Adrenal gland (tissue), 19 donors: ENCODE measurements at places on chromosomes 6 and 20.

DNA sequence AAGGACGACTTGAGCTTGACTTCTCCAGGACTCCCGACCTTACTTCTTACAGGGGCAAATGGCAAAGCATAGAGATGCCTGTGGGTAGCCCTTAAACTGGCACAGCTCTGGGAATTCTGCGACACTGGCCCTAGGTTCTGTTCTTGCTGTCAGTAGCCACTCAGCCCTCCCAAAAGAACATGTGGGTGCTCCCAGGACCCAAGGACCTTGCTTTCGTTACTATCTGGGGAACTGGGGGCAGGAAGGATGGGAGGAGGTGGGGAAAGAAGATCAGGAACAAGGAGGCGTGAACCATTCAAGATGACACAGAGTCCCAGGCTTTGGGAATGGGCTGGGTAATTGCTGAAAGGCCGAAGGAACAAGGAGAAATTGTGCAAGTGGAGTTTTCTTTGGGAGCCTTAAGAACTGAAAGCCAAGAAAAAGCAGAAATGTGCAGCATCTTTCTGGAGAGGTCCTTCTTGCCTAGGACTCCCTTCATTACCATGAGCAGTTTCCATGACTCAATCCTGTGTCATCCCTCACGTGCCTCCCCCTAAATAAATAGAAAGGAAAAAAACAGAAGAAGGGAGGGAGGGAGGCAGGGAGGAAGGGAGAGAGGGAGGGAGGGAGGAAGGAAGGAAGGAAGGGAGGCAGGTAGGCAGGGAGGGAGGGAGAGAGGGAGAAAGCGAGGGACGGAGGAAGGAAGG lies 284.6 kb upstream of the FOXQ1 start:
- H3K4me1 ChIP-seq, result no peaks in the 10 kb centered on the region
- H3K36me3 ChIP-seq, result no peaks in the 10 kb centered on the region
- no peak for DNase-seq
- no peak overlapping the region for H3K4me3 ChIP-seq
- peaks cover 3% of the 10 kb centered on the region for H3K27me3 ChIP-seq

DNA sequence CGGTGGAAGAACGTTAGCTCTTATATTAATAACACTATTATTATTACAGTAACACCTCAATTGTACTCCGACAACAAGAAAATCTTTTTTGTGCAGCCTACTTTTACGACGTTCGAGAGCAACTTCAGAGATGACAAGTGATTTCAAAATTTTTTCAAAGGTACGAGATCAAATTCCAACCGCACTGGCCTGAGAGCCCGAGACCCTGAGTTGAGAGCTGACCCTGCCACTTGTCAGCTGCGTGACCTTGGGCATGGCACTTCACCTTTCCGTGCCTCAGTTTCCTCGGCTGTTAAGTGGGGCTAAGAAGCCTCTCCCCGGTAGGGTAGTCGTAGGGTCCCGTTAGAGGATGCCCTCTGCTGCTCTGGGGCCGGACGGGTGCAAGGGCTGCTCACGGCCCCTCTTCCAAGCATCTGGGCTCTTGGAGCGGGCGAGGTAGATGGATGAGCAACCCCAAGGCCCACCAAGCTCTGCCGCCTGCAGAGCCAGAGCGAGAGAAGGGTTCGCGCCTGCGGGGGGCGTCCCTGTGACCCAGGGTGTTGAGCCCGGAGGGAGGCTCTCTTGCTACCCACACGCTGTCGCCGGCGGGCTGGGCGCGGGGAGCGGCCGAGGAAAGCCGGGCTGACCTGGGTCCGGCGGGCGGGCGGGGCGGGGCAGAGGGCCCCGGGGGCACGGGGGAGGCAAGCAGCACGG lies 510 bp downstream of the NDRG3 start:
- DNase-seq, result peak; percentile 53
- H3K4me3 ChIP-seq, result no peak overlapping the region
- H3K27me3 ChIP-seq, result no peaks in the 10 kb centered on the region

DNA sequence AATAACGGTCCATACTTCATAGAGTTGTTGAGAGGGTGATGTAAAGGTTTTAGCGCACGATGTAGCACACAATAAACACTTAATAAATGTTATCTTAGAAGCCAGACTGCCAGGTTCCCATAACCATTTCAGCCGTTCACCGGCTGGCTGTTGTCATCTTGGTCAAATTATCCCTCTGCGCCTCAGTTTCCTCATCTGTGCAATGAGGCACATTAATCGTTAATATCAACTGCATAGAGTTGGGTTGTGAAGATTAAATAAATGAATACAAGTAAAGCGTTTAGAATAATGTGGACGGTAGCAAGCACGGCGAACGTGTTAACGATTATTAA lies 432 bp upstream of the PSMF1 start:
- peaks cover 46% of the 10 kb centered on the region for H3K4me1 ChIP-seq
- H3K27ac ChIP-seq, result peak overlapping the region; percentile 82
- peak overlapping the region; percentile 94 for H3K4me3 ChIP-seq
- no peaks in the 10 kb centered on the region for H3K36me3 ChIP-seq
- DNase-seq, result no peak

- DNase-seq, result no peak
- H3K27me3 ChIP-seq, result no peaks in the 10 kb centered on the region
- H3K4me1 ChIP-seq, result no peaks in the 10 kb centered on the region
- no peak overlapping the region for H3K27ac ChIP-seq
Measured at GRCh38 chr6:8494730-8495129, 59.4 kb upstream of the SLC35B3 start.

GRCh38 chr20:59821201-59821600 lies 112.2 kb downstream of the SYCP2 start:
- H3K36me3 ChIP-seq, result no peaks in the 10 kb centered on the region
- no peaks in the 10 kb centered on the region for H3K4me1 ChIP-seq
- H3K27me3 ChIP-seq, result no peaks in the 10 kb centered on the region

GRCh38 chr6:147879031-147879580 lies 370.6 kb downstream of the SAMD5 start:
- no peak for DNase-seq
- H3K27me3 ChIP-seq, result no peaks in the 10 kb centered on the region
- no peaks in the 10 kb centered on the region for H3K36me3 ChIP-seq
- H3K4me3 ChIP-seq, result no peak overlapping the region

DNA sequence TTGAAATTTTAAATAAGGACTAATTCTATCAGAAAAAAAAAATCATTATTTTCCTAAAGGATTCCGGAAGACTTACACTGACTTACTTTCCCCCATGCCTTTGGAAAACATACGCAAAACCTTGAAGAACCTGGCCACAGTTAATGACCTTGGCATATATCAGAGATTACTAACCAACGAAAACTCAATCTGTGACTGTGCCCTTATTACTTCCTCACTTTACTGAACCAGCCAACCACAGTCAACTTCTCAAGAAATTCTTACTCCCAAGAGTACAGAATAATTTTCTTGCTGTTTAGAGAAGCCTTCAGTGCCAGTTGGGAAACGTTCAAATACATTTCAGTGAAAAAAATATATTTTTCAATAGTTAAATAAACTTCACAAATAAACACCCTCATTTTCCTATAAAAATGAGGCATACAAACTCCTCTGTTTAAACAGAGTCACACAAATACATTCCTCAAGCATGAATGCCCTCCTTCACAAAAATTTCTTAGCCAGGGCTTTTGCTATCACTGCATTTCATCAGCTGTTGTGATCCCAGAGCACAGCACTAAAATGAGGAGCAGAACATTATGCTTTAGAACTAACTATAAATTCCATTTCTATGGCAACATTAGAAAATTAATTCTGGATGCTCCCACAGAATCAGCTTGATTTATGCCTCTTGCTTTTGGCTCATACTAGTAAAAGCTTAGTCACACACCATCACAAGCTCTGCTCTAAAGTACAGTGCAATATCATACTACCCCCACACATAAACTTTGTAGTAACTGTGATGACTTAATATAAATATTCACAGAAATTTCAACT lies 117.6 kb downstream of the DST start:
- peak overlapping the region; percentile 49 for H3K27ac ChIP-seq
- no peak for DNase-seq
- H3K27me3 ChIP-seq, result no peaks in the 10 kb centered on the region
- no peaks in the 10 kb centered on the region for H3K36me3 ChIP-seq

DNA sequence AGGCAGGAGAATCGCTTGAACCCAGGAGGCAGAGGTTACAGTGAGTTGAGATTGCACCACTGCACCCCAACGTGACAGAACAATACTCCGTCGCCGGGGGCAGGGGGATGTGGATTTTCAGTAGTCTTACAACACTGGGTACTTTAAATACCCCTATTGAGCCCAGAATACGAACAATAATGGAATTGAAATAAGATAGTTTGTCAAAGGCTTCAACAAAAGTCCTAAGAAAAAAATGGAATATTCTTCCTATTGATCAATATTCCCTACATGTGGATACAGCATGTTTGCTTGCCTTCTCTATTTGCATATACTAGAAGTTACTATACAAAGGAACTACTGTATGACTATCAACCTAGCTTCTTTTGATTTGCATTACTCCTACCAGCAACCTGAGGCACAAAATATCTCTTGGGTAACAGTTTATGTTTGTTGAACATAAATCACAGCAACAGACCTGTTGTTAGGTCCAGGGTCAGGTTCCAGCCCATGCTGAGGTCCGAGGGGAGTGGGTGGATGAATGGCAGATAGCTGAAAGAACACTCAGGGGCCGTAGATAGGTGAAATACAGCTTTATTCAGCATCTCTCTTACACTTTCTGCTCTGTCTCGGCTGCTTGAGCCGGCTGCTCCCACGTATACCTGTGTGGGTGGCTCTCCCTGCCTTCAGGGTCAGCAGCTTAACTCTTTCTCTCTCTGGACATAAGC lies 23.8 kb downstream of the MAN1A1 start:
- no peak overlapping the region for H3K4me3 ChIP-seq
- no peaks in the 10 kb centered on the region for H3K27me3 ChIP-seq
- H3K27ac ChIP-seq, result no peak overlapping the region

GRCh38 chr6:108263371-108263770 lies 2.5 kb upstream of the SNX3 start:
- H3K36me3 ChIP-seq, result no peaks in the 10 kb centered on the region
- no peaks in the 10 kb centered on the region for H3K27me3 ChIP-seq
- H3K4me3 ChIP-seq, result no peak overlapping the region
- no peak overlapping the region for H3K27ac ChIP-seq
- peaks cover 19% of the 10 kb centered on the region for H3K4me1 ChIP-seq

- DNase-seq, result no peak
- no peak overlapping the region for H3K4me3 ChIP-seq
- no peaks in the 10 kb centered on the region for H3K36me3 ChIP-seq
Measured at GRCh38 chr6:55410674-55411073, 83.4 kb downstream of the GFRAL start.

- peak; percentile 70 for DNase-seq
- peaks cover 35% of the 10 kb centered on the region for H3K36me3 ChIP-seq
- H3K27me3 ChIP-seq, result no peaks in the 10 kb centered on the region
- peak overlapping the region; percentile 90 for H3K27ac ChIP-seq
- H3K4me1 ChIP-seq, result peaks cover 36% of the 10 kb centered on the region
- H3K4me3 ChIP-seq, result peak overlapping the region; percentile 97
Measured at GRCh38 chr6:36594816-36595643, 868 bp downstream of the SRSF3 start.

- H3K4me3 ChIP-seq, result no peak overlapping the region
- DNase-seq, result peak; percentile 69
- peak overlapping the region; percentile 88 for H3K27ac ChIP-seq
- H3K36me3 ChIP-seq, result no peaks in the 10 kb centered on the region
Measured at GRCh38 chr6:37242429-37243052, 15.0 kb upstream of the TBC1D22B start.
